ENCODE measurements at places on chromosomes 2 and 18.

DNA sequence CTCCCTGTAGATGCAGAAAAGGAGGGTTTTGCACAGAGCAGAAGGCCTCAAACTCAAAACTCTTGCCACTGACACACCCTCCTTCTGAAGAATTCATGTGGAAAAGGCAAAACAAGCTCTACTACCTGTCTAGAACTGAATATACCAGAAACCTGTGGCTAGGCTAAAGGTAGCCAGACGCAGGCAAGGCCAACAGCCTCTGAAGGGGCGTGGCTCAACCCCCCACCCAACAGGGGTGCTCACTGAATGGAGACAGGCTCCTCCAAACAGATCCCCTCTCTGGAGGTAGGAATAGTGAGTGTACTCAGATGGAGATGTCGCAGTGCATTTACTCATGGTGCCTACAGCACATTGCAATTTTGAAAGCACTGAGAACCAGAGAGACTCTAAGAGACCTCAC, 3.0 kb upstream of the STK17B start:
- DNase-seq: no peak

- no peak for DNase-seq
Measured at GRCh38 chr2:20524412-20525040, 77.7 kb downstream of the RHOB start.

- DNase-seq: no peak
Measured at GRCh38 chr2:47002480-47003381, 87.1 kb upstream of the MCFD2 start.

- DNase-seq: no peak
Measured at GRCh38 chr2:74499267-74499939, at the start of gene LBX2. Gene LBX2, minus strand, starts transcription at chr2:74499603. Its CDS starts 66 bp downstream, at chr2:74499537.

DNA sequence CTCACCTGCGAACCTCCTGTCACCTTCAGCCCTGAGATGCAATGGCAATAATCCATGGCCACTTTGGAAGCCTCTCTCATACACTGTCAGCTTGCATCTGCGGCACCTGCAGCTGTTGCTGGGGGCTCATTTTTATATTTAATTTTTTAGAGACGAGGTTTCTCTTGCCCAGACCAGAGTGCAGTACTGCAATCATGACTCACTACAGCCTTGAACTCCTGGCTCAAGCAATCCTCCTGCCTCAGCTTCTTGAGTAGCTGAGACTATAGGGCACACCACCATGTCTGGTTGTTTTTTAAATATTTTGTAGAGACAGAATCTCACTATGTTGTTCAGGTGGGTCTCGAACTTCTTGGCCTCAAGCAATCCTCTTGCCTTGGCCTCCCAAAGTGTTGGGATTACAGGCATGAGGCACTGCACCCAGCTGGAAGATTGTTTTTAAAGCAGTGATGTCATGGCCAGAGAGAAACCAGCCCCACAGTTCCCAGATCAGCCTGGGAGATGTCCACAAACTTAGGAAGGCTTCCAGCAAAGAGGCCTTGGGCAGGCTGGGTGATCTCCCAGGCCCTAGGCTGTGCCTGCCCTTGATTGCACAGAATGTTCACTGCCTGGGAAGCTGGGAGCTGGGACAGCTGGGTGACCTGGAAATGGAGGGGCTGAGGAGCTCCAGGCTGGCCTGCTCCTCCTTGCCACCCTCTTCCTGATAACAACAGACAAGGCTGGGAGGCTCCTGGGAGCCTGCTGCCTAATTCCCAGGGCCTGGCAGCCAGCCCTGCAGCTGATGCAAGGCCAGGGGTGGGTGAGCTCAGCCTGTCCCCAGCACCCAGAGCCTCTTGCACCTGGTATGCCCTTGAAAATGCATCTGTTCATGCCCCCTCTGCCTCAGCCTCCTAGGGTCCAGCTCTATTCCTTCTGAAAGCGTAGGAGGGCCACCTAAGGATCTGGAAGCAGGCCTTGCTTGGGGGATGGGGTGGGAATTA, 27.1 kb downstream of the SH2D6 start:
- DNase-seq: no peak

- DNase-seq: no peak
Measured at GRCh38 chr18:62102221-62102620, 84.6 kb downstream of the PIGN start.

DNA sequence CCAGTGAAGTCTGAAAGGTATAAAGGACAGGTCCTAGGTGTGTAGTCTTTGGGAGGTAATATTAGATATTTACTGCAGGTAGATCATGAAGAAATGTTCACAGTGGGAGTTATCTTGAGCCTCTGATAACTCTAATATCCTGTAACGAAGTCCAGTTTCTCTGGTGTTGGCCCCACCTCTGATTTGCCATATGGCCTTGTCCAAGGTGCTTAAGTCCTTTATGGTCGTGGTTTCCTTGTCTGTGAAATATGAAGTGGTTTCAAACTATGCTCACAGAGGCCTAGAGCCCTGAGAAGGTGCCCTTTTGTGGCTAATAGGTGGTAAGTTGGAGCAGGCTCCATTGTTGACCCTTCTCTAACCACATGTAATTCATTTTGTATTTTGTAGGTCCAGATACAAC, 190.7 kb downstream of the ICOS start:
- DNase-seq: no peak

DNA sequence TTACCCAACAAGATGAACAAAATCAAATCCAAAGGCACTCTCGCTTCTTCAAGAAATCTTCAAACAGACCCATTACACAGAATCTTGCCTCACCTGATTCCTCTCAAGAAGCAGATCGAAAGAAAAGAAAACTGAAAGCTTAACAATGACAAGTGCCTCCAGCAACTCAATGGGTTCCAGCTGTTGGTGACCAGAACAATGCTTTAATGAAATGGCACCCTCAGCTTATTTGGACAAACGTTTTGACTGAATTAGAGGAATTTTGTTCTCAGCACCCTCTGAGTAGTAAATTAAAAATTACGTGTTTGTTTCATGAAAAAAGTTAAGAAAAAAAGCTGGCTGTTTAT, 211.0 kb downstream of the ZNF521 start:
- DNase-seq: no peak

GRCh38 chr2:44836174-44836573, 105.3 kb upstream of the SIX3 start:
- DNase-seq: peak; percentile 26

DNA sequence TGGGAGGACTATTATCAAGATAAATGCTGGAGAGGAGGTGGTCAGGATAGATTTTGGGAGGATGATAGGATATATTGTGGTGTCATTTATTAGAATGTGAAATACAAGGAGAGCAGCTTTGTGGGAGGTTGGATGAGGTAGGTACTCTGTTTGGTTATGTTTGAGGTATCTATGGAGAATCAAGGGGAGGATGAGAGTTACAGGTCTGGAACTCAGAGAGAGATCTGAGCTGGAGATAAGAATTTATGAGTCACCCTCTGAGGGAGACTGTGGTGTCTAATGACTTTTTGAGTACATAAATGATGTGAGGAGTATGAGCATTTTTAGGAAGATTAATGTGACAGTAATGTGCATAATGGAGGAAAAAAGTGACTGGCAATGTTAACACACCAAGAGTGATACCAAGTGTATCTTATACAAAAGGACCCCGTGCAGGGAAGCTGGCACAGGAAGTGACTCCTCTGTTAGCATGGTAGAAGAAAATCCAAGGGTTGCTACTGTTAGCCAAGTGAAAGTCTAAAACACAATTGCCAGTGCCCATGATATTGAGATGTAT, 48.2 kb downstream of the CRIM1 start:
- no peak for DNase-seq

DNA sequence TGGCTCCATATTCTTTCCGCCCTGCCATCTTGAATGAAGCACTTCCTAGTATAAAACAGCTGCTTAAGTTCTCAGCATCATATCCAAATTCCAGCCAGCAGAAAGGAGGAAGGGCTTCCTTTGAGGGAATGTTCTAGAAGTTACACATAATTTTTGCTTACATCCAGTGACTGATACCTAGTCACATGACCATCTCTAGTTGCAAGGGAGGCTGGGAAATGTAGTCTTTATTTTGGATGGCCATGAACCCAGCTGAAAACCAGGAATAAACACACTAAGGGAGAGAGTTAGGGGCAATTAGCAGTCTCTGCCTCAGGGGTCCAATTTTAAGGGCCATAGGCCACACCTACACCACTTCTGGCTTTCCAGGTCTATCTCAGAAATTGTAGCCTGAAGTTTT, 57.8 kb upstream of the LMAN1 start:
- no peak for DNase-seq

DNA sequence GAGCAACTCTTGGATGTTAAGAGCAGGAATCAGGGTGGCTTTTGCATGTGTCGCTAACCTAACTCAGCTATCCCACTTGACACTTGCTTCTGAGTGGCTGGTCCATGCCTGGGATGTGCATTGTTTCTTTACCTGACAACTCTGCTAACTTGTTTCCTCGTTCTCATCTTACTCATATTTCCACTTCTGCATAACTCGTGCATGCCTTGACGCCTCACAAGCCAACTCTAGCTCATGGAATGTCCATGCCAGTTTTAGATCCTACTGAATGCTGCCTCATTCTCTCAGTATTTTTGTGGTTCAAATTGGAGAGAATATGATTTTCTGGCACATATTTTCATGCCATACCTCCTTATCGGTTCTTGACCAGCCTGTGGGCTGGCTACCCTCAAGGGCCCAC, 52.5 kb downstream of the CDCA7 start:
- no peak for DNase-seq

GRCh38 chr2:134232868-134233727, 20.8 kb upstream of the MGAT5 start:
- no peak for DNase-seq

- DNase-seq: no peak
Measured at GRCh38 chr2:61995515-61995914, 90.0 kb downstream of the COMMD1 start.

DNA sequence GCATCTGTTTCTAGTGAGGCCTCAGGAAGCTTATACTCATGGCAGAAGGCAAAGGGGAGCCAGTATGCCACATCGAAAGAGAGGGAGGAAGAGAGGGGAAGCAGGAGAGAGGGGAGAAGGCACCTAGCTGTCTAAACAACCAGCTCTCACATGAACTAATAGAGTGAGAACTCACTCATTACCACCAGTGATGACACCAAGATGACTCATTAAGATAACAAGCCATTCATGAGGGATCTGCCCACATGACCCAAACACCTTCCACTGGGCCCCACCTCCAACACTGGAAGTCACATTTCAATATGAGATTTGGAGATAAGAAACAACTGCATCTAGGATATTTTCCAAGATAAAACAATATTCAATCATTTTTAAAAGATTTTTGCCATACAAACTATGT, 753.9 kb upstream of the ZEB2 start:
- no peak for DNase-seq

GRCh38 chr2:67854103-67854743, 208.6 kb downstream of the C1D start:
- no peak for DNase-seq

DNA sequence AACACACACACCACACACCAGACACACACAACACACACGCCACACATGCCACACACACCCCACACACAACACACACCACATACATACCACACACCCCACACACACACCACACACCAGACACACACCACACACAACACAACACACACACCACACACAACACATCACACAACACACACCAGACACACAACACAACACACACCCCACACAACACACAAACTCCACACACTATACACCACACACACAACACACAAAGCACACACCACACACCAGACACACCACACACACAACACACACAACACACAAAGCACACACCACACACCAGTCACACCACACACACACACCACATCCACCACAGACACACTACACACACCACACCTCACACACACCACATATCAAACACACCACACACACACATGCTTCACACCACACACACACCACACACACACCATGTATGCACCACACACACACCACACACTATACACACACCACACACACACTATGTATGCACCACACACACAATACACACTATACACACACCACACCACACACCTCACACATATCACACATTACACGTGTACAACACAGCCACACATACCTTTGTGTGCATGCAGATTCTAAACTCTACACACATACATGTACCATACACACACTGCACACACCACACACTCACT, 72.2 kb downstream of the TMEM18 start:
- no peak for DNase-seq

- no peak for DNase-seq
Measured at GRCh38 chr2:23441414-23441813, 56.4 kb downstream of the KLHL29 start.

- DNase-seq: no peak
Measured at GRCh38 chr18:64803471-64803870, 654.6 kb upstream of the LINC00305 start.

- no peak for DNase-seq
Measured at GRCh38 chr2:31434911-31435310, 20.4 kb upstream of the XDH start.

DNA sequence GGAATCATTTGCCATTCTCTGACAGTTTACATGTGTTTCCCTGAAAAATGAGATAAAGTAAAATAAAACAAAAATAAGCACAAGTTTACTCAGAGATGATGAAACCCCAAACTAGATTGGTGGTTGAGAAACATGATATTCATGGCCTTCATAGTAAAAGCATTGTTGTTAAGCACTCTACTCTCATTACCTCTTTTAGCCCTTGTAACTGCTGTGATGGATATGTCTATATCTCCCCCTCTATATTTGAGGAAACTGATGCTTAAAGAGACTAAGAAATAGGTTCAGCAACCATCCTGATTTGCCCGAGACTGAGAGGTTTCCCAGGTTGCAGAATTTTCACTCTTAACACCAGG, 33.9 kb upstream of the GALNT3 start:
- DNase-seq: no peak

DNA sequence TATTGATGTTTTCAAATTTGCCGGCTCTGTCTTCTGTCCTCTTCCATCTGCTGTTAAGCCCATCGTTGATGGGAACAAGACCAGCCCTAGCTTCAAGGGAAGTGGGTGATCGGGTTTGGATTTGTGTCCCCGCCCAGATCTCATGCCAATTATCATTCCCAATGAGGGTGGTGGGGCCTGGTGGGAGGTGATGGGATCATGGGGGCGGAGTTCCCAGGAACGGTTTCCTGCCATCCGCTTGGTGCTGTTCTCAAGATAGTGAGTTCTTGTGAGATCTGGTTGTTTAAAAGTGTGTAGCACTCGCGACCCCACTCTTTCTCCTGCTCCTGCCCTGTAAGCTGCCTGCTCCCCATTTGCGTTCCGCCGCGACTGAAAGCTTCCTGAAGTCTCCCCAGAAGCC, 9.5 kb downstream of the ASB18 start:
- DNase-seq: no peak

- no peak for DNase-seq
Measured at GRCh38 chr18:63895190-63895589, 7.7 kb downstream of the SERPINB2 start.

DNA sequence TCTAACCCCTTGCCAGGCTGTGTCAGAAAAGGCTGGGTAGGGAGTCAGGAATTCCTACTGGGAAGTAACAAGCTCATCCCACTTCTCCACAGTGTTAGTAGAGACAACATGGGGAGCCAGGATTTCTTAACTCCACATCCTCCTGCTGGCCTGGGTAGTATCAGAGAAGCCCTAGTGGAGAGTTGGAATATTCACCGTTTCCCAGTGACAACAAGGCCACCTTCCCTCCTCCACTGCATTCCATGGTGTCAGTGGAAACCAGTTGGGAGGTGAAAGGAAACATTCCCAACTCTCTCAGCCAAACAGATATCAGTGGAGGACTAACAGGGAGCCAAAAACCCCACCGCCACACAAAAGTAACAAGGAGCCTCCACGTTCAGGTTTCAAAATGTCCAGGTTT, 41.2 kb downstream of the SRD5A2 start:
- DNase-seq: no peak
